ENCODE measurements at places on chromosomes 4 and X. TPM values are rescaled to one million over a fixed set of nuclear protein-coding genes. Genes with fewer than 3 reads are reported as not detected.
A peak's percentile ranks its signal among the peaks of the same experiment; 100 is the strongest.

- DNase-seq: no peak
Observed at GRCh38 chr4:180610324-180610723, 1632.9 kb upstream of the TENM3 start.

- DNase-seq: no peak
Observed at GRCh38 chrX:45743906-45744625, 543.4 kb upstream of the DIPK2B start.

- no peak for DNase-seq
Observed at GRCh38 chr4:25343671-25344070, 31.1 kb downstream of the ZCCHC4 start.

DNA sequence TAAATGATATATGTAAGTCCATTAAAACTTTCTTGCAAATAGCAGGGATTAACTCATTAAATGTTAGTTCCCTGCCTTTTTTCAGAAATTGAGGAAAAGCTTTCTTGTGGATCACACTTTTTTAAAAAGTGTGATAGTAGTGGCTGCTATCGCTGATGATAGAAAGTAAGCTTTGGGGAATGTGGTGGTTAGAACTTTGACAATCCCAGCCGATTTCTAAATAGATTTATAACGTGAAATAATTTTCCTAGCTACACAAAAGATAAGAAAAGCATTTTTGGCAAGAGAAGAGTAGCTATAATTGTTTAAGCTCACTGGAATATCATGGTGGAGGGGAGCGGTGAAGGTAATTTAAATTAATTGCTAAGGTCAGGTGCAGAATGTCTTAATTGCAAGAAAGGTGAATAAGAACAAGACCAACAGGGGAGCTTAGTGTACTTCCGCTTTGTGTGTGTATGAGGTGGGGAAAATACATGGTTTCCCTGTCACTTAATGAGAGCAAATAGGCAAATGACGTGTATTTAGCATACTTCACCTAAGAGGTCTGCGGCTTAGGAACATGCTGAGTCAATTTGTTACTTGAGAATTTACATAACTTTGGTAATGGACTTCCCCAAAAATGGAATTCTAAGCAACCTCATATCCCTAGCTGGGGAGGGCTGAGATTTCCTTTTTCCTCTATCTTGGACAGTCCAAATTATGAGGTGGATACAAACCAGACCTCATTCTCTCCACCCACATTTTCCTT is 11.7 kb upstream of the IL21 start:
- DNase-seq: no peak

DNA sequence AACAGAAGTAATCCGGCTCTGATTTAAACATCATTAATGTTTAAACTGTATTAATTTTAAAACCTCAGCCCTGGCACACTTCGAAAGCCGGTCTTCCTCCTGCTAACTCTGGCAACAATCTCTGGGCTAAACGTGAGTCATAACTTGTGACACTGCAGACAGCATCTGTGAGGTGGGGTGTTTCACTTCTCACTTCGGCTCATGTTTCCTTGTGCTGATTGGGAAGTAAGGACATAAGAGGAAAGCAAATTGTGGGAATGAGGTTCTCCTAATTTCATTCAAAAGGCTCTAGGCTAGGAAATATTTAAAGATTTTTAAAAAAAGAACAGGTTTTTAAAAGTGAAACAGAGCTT is 139.9 kb upstream of the USP9X start:
- peak; percentile 72 for DNase-seq

DNA sequence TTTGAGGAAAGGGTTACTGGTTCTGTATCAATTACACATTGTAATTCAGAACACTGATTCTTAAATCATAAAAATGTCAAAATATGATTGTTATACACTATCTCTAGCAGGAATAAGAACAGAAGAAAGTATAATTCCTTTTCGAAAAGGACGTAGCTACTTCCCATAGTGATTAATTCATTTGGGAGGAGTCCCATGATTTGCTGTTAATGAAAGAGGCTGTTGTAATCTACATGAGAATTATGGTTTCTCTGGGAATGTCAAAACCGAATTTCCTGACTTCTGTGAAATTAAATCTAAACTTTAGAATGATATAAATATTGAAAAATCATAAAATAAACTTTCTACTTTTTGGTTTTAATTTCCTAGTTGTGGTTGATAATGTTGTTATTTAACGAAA is 191.1 kb upstream of the ETNPPL start:
- no peak for DNase-seq

- DNase-seq: no peak
Observed at GRCh38 chr4:15417233-15417660, 10.6 kb upstream of the C1QTNF7 start.

- DNase-seq: no peak
Observed at GRCh38 chr4:87081826-87082225, 138.6 kb downstream of the KLHL8 start.

DNA sequence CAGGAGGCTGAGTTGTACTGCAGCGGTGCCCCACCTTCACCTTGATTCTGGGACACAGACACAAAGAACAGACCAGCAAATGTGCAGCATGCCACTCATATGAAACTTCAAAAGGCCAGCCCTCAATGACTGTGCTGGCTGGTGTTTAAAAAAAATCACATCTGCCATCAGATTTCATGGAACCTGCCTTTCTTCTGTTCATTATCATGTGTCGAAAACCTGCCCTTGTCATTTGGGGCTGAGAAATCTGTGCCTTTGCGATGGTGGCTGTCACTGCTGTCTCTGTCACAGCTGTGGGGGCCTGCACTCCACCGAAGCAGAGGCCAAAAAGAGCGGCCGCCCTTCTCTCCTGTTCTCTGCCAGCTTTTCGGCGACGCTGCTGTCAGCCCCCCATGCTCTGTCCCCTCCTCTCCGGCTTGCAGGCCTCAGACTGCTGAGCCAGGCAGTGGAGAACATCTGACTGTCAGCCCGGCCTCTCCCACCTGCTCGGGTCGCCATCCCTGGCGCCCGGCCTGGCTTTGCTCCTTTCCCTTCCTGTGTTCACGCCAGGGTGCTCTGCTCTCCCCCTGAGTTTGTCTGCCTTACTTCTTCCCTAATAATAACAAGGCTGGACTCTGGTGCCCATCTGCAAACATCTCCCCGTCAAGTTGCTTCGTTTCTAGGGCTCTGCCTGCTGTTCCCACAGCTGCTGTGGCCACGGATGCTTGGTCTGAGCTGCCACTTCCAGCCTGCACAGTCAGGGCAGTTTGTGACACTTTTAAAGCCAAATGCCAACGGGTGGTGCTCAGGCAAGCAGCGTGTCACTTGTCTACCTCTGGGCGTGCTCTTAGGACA is 355.2 kb downstream of the UNC5C start:
- DNase-seq: no peak

DNA sequence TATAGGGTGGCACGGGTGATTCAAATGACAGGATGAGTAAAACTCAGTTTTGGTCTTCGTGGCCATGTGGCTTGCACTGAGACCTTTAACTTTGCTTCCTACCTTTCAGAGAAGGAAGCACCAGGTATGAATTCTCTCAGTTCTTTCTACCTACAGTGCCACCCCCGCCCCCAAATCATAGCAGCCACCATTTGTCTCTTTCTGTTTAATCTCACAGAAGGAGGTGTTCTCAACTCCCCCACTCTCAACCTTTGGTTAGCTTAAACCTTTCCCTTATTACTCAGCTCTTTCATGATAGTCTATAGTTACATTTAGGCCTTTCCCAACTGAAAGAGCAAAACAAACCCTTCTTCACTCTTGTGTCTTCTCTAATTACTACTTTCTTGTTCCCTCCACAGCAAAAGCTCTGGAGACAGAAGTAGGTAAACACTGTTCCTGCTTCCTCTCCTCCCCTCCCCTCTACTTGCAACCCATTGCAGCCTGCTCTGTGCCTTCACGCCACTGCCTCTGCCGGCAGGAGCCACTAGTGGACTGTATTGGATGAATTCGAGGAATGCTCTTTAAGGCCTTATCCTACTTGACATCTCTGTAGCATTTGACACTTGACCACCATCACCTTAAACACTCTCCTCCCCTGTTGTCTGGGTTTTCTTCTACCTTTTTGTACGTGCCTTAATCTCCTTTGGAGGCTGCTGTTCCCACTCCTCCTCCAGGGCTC is 123.7 kb downstream of the AFF1 start:
- DNase-seq: no peak

DNA sequence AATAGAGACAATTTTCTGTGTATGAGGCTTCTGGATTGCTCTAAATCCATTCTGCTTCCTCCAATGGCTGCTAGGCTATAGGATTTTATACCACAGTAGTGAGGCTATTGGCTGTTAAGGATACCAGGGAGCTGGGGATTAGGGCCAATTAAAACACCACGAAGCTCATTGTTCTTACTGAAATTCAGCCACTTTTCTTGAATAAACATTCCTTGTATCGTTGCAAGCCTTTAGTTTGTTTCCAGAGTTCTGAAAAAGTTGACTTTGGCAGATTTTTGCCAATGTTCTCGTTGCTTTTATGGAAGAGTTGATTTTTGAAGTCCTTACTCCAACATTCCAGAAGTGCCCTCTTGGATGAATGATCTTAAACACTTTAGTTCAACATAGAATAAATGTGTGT is 238.4 kb upstream of the TEX13A start:
- no peak for DNase-seq

GRCh38 chr4:114304046-114304445 is 294.6 kb upstream of the UGT8 start:
- DNase-seq: no peak

GRCh38 chr4:147682755-147683154 is 1.2 kb downstream of the PRMT9 start:
- no peak for DNase-seq

- DNase-seq: no peak
Observed at GRCh38 chrX:132756439-132756838, 202.0 kb downstream of the HS6ST2 start.

- DNase-seq: no peak
Observed at GRCh38 chrX:24858004-24858746, 157.6 kb downstream of the ARX start.

DNA sequence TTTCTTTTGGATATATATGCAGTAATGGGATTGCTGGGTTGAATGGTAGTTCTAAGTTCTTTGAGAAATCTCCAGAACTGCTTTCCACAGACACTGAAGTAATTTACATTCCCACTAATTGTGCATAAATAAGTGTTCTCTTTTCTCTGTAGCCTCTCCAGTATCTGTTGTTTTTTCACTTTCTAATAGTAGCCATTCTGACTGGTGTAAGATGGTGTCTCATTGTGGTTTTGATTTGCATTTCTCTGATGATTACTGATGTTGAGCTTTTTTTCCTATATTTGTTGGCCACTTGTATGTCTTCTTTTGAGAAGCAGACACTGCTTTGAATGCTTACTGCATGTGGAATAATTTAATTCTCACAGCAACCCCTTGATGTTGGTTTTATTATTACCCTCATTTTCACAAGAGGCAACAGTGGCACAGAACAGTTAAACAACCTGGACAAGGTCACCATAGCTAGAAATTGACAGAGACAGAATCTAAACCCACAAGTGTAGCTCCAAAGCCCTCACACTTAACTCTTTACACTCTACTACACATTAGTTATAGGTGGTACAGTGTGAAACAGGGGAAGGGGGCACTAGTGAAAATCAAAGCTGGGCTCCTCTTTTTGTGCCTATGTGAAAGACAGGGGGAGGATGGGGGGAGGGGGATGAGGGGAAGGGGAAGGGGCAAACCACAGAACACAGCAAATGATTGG is 96.1 kb downstream of the REELD1 start:
- DNase-seq: no peak

DNA sequence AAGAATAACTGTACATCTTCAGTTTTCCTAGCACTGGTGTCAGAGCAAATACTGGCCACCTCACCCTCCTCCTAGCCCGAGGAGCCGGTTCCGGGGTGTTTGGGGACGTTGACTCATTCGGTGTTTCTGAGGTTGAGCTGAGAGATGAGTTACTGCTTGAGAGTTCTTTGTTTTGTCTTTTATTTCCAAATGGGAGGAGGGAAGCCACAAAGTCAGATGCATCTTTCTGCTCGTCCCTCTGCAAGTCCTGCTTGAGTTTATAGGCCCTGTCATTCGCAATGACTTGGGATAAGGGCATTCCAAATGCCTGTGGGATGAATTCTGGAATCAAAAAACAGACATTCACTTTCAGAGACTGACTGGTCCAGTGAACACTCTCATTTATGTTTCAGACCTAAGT is 77.5 kb downstream of the HCCS start:
- DNase-seq: no peak

GRCh38 chr4:145337391-145337790 is 144.3 kb upstream of the SMAD1 start:
- no peak for DNase-seq

- no peak for DNase-seq
Observed at GRCh38 chrX:35351212-35351611, 408.6 kb downstream of the FAM47B start.

- DNase-seq: no peak
Observed at GRCh38 chr4:178823673-178824295, 1381.5 kb upstream of the AGA start.

DNA sequence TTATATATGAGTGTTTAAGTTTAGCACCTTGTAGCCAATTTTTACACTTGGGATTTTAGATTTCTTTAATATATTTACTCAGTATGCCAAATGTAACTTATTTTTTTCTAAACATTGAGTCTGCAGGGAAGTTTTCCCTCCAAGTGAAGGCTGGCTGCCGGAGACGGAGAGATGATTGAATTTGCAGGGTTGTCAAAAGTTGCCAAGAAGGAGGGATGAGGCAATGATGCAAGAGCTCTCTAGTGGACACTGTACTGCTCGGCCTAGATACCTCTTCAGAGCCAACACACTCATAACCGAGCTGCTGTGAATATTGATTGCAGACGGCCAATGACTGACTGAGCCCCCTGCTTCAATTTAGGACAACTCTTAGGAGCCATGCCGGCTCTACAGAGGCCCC is 318.6 kb upstream of the CASK start:
- DNase-seq: no peak

The HS6ST2 gene
- total RNA-seq: not detected

The ATOH1 gene
- total RNA-seq: not detected

The TRPC3 gene
- total RNA-seq: not detected

The COX7B gene
- total RNA-seq: 823 TPM

The GTPBP6 gene
- 49.2 TPM for total RNA-seq

The SLITRK4 gene
- 23.9 TPM for total RNA-seq

The REPS2 gene
- 4.5 TPM for total RNA-seq

The NHS gene
- total RNA-seq: 0.36 TPM
